ENCODE measurements at places on chromosomes 7 and 10. TPM values are rescaled to one million over a fixed set of nuclear protein-coding genes. Genes with fewer than 3 reads are reported as not detected.

The PRSS37 gene
- not detected for total RNA-seq

The FOXK1 gene
- total RNA-seq = 41.4 TPM

The NKX2-3 gene
- 0.60 TPM for total RNA-seq

The GSDME gene
- total RNA-seq = 16.3 TPM

The CDHR3 gene
- total RNA-seq = 3.8 TPM

The CFTR gene
- 0.29 TPM for total RNA-seq

The TMEM270 gene
- not detected for total RNA-seq

The ANKRD1 gene
- total RNA-seq = 62.9 TPM

The PLA2G12B gene
- total RNA-seq = not detected

The LBX1 gene
- not detected for total RNA-seq

- peak; percentile 84 for DNase-seq
Measured at GRCh38 chr7:24819916-24820689, 62.8 kb upstream of the GSDME start.

GRCh38 chr10:118153287-118153686, 106.5 kb upstream of the RAB11FIP2 start:
- no peak for DNase-seq

GRCh38 chr7:82442492-82443035, 1.0 kb downstream of the CACNA2D1 start:
- DNase-seq = no peak

DNA sequence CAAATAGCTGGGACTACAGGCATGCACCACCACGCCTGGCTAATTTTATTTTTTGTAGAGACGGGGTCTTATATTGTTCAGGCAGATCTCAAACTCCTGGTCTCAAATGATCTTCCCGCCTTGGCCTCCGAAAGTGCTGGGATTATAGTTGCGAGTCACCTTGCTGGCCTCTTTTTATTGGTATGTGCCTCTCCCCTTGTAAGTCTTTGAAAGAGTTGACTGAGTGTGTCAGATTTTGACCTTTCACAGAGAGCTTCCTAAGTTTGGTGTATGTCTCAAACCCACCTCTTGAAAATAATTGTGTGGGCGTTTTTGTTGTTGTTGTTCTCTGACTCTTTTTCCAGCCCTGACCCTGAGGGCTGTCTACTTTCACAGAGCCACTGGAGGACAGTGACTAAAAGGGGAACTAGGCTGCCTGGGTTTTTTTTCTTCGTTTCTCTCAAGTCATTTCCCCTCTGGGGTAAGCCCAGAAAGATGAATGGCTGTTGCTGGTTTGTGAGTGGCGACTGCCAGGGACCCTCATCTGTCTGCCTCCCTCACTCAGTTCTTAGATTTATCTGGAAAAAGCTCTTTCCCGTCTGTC, 262.8 kb downstream of the ZEB1 start:
- DNase-seq = no peak

- DNase-seq = no peak
Measured at GRCh38 chr7:100413889-100414288, 14.6 kb downstream of the ZCWPW1 start.

DNA sequence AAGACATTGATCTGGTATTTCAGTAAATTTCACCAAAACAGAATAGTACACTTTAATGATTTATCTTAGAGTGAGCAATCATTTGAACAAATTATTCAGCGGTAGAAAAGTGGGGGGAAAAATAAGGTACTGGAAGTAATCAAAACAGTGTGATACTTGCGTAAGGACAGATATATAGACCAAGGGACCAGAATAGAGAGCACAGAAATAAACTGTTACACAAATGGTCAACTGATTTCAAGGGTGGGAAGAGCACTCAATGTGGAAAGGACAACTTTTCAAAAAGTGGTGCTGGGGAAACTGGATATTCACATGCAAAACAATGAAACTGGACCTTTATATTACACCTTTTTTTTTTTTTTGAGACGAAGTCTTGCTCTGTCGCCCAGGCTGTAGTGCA, 119.9 kb downstream of the NRBF2 start:
- no peak for DNase-seq

DNA sequence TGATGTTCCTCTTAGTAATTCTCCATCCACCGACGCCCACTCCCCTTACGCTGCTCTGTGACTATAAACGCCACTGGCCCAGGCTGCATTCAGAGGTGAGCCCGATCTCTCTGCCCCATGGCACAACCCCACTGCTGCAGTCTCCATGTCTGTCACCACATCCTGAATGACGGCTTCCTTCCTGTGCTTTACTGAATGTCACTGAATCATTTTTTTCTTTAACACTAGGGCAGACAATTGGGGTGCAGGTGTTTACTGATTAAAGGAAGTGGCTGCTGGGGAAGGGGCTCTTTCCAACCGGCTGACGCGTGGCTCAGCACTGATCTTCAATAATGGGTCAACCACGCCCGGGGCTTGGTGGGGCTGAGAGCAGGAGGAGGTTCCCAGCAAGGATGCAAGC, 208.3 kb downstream of the USP6NL start:
- DNase-seq = no peak

DNA sequence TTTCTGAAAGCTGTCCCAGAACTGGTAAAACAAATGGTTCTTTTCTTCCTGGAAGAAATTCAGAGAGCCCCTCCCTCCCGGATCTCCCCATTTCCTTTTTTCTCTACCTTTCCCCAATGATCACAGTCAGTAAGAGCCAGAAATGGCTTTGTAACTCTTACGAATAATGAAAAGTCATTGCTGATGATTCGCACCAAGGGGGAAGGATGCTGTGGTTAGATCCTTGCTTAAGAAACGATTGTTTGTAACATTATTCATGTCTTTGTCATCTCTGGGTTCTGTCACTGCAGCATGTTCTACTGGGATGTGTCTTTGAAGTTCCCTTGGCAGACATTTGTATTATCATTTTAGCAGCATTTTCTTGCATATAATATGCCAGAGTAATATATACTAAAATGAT, 138.9 kb downstream of the CACNB2 start:
- DNase-seq = no peak

DNA sequence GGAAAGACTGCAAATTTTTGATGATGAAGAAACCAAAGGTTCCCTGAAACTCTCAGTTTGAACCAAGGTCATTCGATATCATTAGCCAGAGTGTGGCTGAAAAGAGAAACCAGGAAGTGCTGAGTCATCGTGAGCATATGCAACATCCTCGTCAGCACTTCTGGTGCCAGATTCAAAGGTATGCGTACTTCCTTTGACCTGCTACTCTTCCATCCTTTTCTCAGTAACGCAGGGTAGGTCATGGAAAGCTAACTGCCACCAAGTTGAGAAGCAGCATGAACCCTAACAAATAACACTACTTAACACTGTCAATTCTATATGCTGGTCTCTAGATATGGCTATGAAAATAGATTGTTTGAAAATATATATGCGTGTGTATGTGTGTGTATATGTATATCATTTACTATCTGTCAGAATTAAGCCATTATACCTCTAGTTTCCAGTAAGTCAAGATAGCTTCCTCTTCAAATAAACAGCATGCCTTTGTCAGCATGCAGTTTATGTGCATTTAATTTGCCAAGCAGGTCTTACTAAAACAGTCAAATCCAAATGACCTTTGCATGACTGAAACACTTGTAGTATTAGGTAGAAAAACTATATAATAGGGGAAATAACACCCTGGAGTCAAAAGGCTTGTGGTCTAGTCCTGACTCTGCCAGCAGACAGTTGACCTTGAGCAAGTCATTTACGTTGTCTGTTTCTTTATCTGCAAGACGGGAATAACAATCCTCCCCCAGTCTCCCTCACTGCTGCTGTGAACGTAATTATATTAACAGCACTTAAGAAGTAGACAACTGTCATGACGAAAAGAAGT, 26.4 kb downstream of the CDK6 start:
- DNase-seq = peak; percentile 58

DNA sequence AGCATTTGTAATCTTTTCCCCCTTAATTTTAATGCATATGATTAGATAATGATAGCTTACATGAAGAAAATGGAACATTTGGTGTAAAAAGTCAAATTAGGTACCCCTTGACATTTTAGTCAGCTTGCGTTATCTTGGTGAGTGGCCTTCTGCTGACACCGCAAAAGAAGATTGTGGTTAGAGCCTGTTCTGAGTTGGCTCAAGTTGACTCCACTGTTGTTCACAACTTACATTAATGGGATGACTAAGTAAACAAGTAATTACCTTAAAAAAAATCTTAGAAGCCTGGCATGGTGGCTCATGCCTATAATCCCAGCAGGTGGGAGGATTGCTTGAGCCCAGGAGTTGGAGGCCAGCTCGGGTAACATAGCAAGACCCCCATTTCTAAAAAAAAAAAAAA, 24.2 kb downstream of the TRRAP start:
- DNase-seq = no peak

DNA sequence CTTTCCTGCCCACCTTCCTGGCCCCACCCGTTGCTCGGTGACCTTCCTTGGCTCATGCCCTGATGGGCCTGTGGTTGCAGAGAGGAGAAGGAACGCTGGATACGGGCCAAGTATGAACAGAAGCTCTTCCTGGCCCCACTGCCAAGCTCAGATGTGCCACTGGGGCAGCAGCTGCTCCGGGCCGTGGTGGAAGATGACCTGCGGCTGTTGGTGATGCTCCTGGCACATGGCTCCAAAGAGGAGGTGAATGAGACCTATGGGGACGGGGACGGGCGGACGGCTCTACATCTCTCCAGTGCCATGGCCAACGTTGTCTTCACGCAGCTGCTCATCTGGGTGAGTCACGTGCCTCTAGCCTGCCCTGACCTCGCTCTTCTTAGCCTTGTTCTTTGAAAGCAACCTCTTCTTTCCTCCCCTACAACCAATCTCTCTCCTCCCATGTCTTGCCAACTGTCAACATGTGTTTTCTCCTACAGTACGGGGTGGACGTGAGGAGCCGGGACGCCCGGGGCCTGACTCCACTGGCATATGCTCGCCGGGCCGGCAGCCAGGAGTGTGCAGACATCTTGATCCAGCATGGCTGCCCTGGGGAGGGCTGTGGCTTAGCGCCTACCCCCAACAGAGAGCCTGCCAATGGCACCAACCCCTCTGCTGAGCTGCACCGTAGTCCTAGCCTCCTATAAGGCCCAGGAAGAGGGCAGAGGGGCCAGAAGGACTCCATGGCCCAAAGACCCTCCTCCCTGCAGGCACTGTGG, 24.1 kb downstream of the GBX1 start:
- DNase-seq = no peak

GRCh38 chr7:93574646-93575554, at the start of gene CALCR:
Gene CALCR, minus strand, starts transcription at chr7:93574724. Its CDS starts 87,743 bp downstream, at chr7:93486981.
- DNase-seq = no peak

- DNase-seq = no peak
Measured at GRCh38 chr10:17831896-17832295, 22.7 kb downstream of the MRC1 start.

DNA sequence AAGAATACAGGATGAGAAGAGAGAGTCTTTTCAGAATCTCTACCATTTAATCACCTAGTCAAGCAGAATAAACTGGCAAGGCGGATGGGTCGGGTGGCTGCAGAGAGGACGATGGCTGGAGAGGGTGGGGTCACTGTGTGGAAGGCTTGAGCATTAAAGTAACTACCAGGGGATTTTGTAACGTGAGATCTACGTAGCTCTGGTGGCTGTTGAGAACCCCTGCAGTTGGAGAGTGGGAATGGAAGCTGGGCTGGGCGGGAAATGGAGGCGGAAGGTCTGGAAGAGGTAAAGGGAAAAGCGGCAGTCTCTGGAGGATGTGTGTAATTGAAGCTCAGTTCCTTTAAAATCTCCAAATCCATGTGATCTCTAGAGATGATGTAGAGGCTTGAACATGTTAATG, 135.0 kb downstream of the GATA3 start:
- no peak for DNase-seq

- DNase-seq = no peak
Measured at GRCh38 chr10:69512901-69513300, 60.3 kb downstream of the NEUROG3 start.

- no peak for DNase-seq
Measured at GRCh38 chr7:26425655-26426054, 134.0 kb downstream of the SNX10 start.

- no peak for DNase-seq
Measured at GRCh38 chr10:132596742-132597279, 59.2 kb downstream of the INPP5A start.

- no peak for DNase-seq
Measured at GRCh38 chr10:14460447-14460846, 129.7 kb upstream of the FRMD4A start.

- DNase-seq = no peak
Measured at GRCh38 chr7:64602086-64602485, 39.2 kb upstream of the ZNF680 start.

GRCh38 chr7:16810112-16810511, 5.3 kb upstream of the AGR2 start:
- no peak for DNase-seq

DNA sequence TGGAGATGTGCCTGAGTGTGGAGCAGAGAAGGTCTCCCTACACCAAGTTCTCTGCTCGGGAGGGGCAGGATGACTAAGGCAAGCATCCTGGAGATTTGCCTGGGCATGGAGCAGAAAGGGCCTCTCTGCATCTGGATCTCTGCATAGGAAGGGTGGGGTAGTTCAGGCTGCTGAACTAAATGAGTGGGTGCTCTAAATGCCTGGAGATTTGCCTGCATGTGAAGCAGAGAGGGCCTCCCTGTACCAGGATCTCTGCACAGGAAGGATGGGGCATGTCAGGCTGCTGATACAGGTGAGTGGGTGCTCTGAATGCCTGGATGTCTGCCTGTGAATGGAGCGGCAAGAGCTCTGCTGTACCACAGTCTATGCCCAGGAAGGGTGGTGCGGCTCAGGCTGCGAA, 680.7 kb downstream of the SUGCT start:
- DNase-seq = no peak

GRCh38 chr10:17001297-17001744, 128.3 kb downstream of the CUBN start:
- DNase-seq = peak; percentile 68

DNA sequence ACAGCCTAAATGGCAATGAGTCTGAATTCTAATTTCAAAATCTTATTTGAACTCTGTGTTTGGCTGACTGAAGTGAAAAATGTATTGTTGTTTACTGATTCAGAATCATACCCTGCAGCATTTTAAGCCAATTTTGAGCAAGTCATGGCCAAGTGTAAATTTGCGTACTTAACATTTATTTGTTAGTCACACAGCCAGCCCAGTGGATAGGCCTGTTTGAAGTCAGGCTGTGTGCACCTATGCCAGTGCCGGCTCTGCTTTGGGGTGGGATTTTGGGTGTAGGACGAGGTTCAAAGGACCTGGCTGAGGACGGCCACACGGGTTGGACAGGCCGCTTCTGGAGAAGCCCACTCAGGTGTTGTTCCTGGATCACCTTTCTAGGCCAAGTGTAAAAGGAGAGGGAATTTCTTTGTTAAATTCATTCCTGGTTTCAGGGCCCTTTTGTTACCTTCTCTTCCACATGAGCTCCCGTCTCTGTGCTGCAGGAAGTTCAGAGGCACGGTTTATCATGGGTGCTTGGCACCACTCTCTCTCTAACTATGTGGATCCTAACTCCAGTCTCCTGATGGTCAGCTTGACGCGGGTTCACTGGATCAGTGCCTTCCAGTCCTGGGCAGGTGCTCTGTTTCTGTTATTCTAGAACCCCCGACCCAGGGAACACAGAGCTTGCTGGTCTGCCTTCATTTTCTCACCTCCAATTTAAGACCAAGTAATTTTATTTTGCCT, 84.7 kb downstream of the CCNY start:
- DNase-seq = no peak
